Camera-type eye (tissue), 1 donor: ENCODE measurements at places on chromosomes 4 and X. TPM values are rescaled to one million over a fixed set of nuclear protein-coding genes. Genes with fewer than 3 reads are reported as not detected.

PCSK1N gene
- 46.4 TPM for total RNA-seq

ATP2B3 gene
- 3.7 TPM for total RNA-seq

FAT1 gene
- total RNA-seq = 179 TPM

FSTL5 gene
- 165 TPM for total RNA-seq

RHOXF1 gene
- not detected for total RNA-seq

CYBB gene
- total RNA-seq = 12.6 TPM

KLB gene
- total RNA-seq = 0.11 TPM

NLGN3 gene
- 20.5 TPM for total RNA-seq

CCDC160 gene
- total RNA-seq = 2.2 TPM

GATA1 gene
- 0.44 TPM for total RNA-seq

ADGRG2 gene
- total RNA-seq = 12.8 TPM

GAGE12H gene
- not detected for total RNA-seq

ANTXR2 gene
- 40.0 TPM for total RNA-seq

PAGE5 gene
- total RNA-seq = not detected

SLC34A2 gene
- 25.5 TPM for total RNA-seq
